Skeletal muscle cell (primary cell): ENCODE measurements at places on chromosomes 2 and 18.

DNA sequence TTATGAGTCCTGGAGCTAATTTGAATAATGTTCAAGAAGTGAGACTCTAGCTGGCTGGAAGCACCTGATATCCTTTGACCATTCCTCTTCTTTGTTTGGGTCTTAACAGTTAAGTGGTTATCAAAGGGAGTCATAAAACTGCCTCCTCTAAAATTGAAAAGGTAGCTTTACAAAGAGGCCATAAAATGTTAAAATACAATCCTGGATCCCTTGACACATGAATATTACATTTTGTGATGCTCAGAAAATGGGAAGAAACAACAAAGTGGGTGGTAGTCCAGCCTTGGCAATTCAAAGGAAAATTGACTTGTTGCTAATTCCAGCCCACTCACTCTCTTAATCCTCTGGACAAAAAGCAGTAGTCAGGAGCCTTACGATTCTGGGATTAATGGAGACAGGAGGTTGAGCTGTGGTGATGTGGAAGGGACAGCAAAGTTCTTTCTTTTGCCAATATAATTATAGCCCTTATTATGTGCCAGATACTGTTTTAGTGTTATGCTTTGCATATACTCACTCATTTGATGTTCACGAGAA lies 339.2 kb downstream of the PDE11A start:
- DNase-seq, result no peak

GRCh38 chr18:28078298-28078697 lies 98.6 kb downstream of the CDH2 start:
- no peak for DNase-seq

GRCh38 chr2:85550486-85550885 lies 10.8 kb downstream of the GGCX start:
- no peak for DNase-seq

DNA sequence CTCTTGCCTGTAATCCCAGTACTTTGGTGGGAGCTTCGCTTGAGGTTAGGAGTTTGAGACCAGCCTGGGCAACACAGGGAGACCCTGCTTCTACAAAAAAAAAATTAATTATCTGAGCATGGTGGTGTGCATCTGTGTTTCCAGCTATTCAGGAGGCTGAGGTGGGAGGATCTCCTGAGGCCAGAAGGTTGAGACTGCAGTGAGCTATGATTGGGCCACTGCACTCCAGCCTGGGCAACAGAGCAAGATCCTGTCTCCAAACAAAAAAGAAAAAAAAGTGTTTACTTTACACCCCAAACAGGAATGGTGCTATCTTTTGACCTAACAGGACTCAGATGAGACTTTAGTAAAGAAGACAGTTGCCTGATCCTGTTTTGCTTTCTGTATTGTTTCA lies 35.6 kb downstream of the MAL start:
- no peak for DNase-seq

- no peak for DNase-seq
Observed at GRCh38 chr18:13455960-13456481, 237.5 kb downstream of the LDLRAD4 start.

DNA sequence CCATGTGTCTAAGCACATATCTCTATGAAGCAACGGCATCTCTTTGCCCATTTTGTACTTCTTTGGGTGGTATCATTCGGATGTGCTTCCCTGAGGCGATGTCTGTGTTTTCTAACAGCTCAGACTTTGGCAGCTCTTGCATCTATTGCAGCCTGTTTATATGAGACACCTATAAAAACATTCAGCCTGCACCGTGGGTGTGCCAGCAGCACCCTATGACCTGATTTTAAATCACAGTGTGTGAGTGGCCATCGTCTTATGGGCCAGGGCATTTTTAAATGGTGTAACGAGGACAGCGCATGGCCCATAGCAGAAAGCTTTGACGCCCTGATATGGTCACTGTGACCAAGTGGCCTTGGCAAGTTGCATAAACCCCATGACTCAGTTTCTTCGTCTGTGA lies 12.9 kb downstream of the NPAS2 start:
- no peak for DNase-seq

DNA sequence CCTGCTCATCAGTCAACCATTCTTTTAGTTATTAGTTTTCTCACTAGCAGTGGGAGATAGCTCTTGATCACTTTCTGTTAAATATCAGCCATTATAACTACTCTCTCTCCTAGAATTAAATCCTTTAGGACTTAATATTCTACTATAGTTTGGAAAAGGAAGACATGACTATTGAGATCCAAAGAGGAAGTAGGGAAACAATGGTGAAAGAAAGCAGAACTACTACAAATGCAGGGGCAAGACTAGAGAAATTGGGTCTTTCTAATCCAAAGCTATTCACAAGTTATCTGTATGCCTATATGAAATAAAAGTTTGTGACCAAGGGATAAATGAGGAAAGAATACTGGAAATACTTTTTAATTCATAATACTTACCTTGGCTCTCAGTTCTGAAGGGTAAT lies 65.1 kb downstream of the SRBD1 start:
- DNase-seq, result no peak

DNA sequence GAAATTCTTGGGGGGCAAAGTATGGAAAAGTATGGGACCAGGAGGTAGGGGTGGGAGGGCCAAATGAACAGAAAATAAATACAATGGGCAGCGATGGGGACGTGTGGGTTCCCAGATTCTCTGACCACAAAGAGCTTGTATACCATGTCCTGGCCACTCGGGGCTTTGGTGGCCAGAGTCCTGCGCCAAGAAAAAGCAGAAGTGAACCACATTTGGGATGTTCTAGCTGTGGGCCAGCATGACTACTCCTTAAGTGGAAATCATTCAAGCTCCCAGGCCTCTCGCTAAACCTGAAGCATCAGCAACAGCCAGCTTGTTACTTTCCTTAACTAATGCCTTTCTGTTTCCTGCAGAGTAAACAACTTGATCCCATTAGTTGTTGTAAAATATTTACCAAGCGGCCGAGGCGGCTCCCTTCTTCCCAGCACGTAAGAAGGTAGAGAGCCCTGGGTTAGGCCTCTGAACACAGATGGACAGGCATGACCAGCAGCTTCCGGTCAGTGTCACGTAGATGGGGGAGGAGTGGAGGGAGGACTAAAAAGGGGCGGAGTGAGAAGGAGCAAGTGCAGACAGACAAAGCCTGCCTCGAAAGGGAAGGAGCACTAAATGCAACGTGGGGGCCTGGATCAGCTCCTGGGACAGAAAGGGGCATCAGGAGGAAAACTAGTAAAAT lies 88.2 kb downstream of the GALNT14 start:
- no peak for DNase-seq

GRCh38 chr2:86482034-86482433 lies 40.9 kb downstream of the KDM3A start:
- DNase-seq, result no peak

DNA sequence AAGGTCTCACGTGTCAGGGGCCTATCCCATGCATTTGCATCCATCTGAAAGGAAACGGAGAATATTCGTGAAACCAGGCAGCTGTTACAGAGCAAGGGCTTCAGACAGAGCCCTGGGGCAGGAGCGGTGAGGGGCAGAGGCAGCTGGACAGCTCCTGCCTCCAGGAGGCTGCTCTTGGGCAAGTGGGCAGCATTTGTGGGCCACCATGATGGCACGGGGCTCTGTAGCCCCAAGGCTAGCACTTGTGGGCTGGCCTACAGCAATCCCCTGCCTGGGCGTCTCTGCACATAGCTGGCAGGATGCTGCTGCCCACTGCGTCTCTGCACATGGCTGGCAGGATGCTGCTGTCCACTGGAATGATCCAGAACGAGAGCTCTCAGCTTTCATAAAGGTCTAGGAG lies 52.8 kb upstream of the PTMA start:
- DNase-seq, result no peak

DNA sequence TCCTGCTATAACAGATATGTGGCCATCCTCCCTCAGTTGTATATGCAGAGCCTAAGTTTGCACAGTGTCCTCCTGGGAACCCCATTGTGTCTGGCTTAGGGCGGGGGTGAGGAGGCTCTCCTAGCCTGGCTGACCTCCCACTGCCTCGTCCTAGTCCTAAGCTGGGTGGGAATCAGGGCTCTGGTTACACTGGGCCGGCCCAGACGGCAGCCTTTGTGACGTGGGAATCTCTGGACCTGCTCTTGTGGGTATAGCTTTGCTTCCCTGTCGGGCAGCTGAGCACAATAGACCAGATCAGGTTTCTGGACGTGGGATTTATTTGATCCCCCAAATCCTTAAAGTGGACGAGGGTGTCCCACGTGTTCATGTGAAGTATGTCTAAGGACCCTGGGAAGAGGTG lies 2.9 kb downstream of the ACKR3 start:
- DNase-seq, result no peak

- no peak for DNase-seq
Observed at GRCh38 chr2:238277695-238278094, 10.7 kb downstream of the PER2 start.

- no peak for DNase-seq
Observed at GRCh38 chr2:200298816-200299215, 7.7 kb upstream of the SPATS2L start.

- no peak for DNase-seq
Observed at GRCh38 chr18:47436871-47437270, 185.4 kb upstream of the SKOR2 start.

DNA sequence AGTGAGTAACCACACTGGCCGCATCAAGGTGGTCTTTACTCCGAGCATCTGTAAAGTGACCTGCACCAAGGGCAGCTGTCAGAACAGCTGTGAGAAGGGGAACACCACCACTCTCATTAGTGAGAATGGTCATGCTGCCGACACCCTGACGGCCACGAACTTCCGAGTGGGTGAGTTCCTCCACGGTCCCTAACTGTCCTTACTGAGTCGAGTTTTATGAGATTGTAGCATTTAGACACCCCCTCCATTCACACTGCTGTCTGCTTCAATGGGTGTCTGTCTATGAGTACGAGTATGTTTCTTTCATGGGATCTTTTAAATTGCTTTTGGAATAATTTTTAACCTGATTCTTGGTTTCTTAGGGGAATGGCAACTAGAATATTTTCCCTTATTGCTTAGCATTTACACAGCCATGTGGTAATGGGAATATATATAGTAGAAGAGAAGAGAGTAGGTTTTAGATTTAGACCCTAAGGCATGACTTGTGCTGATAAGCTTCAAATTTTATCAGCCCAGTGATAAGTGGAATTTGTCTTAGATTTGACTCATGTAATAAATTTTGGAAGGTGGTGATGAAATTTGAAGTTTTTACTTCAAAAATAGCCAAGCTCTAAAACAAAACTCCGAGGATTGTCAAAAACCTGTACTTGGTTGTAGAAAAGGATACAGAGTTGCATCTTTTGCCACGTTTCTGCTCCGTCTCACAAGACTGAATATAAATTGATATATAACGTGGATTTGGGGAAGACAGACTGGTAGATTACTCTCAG lies 188.2 kb downstream of the LTBP1 start:
- DNase-seq, result no peak

DNA sequence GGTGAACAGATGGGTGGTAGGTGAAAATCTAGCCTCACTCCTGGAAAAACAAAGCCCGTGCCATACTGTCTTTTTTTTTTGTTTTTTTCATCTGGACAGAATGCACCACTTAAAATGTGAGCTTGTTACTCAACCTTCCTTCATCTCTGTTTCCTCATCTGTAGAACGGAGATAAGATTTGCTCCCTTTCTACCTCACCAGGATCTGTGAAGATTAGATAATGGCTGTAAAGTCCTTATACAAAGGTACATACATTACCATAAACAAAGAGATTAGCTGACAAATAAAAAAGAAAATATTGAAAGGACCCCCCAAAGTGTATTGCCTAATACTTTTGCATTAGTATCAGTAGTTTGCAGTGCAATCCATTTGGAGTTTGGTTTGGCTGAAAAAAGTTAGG lies 75.4 kb upstream of the ZEB2 start:
- no peak for DNase-seq

- no peak for DNase-seq
Observed at GRCh38 chr2:61898810-61899209, 6.7 kb upstream of the COMMD1 start.

- no peak for DNase-seq
Observed at GRCh38 chr2:97844311-97844859, 131.0 kb downstream of the ZAP70 start.

GRCh38 chr2:170235860-170236679 lies 58.1 kb downstream of the MYO3B start:
- no peak for DNase-seq

- no peak for DNase-seq
Observed at GRCh38 chr2:128366713-128367511, 48.2 kb upstream of the HS6ST1 start.

DNA sequence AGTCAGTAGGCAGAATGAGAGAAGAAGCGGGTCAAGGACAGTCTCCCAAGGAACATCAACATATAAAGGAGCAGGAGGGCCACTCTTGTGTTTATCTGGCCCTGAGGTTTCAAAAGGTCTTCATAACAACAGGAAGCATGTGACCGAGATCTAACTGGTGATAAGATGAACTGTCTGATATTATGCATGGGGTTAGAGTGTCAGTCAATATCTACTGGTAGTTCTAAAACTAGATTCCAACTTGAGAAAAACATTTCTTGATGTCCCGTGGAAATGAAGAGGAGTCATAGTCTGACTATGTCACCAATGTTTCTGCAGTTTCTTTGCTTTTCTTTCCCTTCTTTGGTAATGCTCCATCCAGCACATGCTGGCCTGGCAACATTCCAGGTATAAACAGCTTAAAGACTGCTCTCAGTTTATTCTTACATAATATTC lies 77.5 kb upstream of the ITPRID2 start:
- peak; percentile 53 for DNase-seq

- peak; percentile 4 for DNase-seq
Observed at GRCh38 chr2:122831649-122832048, 1076.2 kb downstream of the TSN start.

DNA sequence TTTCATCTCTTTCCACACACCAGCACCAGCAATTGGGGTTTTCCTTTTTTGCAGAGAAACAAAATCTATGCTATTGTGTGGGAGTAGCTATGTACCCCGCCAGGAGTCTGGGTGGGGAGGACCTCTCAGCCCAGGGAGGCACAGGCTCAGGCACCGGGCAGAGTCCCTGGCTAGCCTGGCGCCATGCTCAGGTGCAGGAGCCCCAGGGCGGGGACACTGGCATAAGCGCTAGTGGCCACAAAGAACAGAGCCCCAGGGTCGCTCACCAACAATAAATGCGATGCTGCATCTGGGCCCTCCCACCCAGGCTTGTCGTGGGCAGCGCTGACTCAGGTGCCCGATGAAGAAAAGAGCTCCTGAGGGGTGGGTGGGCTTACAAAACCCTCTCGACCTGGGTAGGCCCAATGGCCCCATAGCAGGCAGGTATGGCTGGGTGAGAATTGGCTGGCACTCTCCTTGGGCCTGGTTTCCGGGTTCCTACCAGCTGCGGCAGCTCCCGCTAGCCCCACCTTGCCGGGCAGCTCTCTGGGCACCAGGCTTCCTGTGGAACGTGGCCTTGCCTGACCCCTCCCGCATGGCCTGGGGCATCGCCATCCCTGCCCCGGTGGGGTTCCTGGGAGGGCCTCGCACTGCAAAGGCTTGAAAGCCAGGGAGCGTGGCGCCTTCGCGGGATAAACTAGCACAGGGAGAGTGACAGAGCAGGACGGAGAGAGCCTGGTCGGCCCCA lies 31.8 kb upstream of the COL6A3 start:
- DNase-seq, result no peak

GRCh38 chr2:126881591-126881990 lies 17.1 kb upstream of the TEX51 start:
- DNase-seq, result no peak

DNA sequence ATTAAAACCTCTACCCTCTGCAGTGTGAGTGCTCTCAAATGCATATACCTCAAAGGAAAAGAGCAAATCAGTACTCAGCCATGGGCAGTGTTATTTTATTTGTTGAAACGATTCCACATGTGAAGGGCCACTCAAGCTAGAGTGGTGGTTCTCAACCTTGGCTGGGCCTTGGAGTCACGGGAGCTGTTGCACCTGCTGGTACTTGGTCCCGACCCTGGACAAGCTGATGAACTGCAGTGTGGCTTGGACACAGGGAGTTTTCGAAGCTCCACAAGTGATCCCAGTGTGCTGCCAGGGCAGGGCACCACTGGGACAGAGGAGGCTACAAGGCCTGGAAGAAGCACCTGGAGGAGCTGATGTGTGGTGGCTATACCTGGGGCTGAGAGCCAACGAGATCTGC lies 19.7 kb downstream of the GNLY start:
- DNase-seq, result no peak
